ENCODE measurements at places on chromosomes 2 and 18. TPM values are rescaled to one million over a fixed set of nuclear protein-coding genes. Genes with fewer than 3 reads are reported as not detected.

Gene KATNAL2
- 17.2 TPM for total RNA-seq

Gene COLEC11
- 9.8 TPM for total RNA-seq

Gene TWIST2
- 90.8 TPM for total RNA-seq

Gene MOGAT1
- not detected for total RNA-seq

Data from subcutaneous adipose tissue (tissue), 4 donors.